NCI-H2081 treated with DMSO at 0.1 percent for 48 hours (cell line): ENCODE measurements at places on chromosomes 5 and 9.

DNA sequence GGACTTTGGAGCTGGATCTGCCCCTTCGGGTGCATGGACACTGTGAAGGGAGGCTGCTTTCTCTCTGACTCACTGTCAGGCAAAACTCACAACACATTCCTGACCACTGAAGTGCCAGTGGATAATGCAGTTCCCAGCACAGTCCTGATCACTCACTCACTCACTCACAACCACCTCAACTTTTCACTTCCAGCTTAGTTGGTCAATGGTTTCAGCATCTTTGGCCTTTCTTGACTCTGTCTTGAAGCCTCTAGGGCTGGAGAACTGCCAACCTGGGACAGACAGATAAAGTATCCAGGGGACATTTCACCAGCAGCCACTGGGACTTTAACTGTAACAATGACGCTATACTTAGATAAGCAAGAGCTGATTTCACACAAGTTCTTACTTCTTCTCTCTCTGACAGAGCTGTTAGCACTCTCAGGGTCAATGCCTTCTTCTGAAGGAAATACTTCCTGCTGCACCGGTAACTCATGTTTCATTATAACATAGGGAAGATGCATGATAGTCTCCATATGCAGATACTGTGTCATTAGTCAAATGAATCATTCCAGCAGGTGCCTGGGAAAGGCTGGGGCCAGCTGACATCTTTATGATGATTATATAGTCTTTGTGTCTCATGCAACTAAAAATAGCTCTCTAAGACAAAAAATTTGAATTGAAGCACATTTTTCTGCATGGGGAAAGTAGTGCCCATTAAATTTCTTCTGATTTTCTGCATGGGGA is 499.0 kb downstream of the SEMA5A start:
- DNase-seq: no peak

DNA sequence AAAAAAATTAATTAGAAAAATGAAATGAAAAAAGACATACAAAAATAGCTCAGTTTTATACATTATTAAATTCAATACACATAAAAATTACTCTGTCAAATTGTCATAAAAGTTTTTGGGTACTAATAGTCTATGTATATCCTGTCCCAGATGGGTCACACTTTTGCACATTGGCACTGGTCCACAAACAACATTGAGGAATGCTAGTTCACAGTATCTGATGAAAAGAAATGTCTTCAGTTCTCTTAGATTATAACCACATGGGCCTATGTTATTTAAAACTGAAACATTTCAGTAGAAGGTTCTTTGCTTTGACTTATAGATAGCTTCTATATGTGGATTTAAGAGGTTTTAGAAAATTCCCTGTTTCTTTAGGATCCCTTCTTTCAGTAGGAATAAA is 39.8 kb downstream of the LNPEP start:
- no peak for DNase-seq

GRCh38 chr5:148836272-148837250 is 10.2 kb downstream of the ADRB2 start:
- DNase-seq: no peak

- no peak for DNase-seq
Observed at GRCh38 chr9:2132484-2133082, 117.4 kb downstream of the SMARCA2 start.

- DNase-seq: no peak
Observed at GRCh38 chr9:97348871-97349270, 41.4 kb downstream of the CCDC180 start.

DNA sequence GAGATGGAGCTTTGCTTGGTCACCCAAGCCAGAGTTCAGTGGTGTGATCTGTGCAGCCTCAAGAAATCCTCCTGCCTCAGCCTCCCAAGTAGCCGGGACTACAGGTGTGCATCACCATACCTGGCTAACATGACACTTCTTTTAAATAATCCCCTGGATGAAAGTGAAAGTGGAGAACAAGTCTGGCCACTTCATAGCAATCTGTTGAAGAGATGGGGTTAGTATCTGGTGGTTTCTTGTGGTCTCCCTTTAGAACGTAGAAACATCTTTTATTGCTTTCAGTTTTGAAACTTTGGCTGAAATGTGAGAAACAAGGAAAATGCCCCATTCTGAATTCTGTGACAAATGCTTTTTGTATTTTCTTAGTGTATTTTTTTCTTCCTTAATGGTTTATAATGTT is 452.5 kb upstream of the RIOK2 start:
- DNase-seq: no peak

DNA sequence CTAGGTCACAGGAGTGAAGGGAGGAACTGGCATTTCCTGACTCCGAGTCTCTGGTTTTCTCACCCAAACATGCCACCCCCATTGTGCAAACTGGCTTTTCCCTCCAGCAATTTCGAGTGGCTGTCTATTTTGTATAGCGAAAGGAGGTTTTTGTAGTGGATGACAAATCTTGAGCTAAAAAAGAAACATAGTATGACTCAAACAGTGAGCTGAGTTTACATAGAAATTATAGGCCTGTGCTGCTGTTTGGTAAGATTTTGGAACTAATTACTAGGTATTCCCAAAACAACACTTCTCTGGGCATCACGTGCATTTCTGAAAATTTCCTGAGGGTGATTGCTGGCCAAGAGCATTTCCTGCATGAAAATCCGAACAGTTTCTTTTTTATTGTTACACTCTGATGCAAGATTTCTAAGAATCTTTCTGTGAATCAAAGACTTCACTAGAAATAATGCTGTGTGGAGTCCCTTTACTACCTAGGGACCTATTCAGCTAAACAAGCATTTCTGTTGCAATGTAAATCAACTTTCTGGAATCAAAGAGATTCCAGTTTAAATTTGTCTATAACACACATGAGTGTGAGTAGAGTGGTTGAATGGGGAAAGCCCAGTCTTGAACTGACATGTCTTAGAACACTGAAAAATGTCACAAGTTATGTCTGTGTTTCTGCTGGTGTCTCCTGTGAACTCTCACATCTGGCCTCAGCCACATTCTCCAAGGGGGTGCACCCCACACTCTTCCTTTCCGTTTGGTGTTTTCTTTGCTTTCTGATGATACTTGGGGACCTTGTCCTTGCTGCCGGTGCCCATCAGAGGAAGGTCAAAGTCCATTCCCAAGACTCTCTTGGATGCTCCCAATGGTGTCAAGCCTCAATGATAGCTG is 33.3 kb upstream of the DAPK1 start:
- DNase-seq: no peak

- DNase-seq: no peak
Observed at GRCh38 chr5:39190311-39191102, 28.9 kb downstream of the FYB1 start.

GRCh38 chr5:40441733-40442132 is 238.0 kb upstream of the PTGER4 start:
- no peak for DNase-seq

GRCh38 chr9:105219291-105219805 is 25.1 kb upstream of the SLC44A1 start:
- DNase-seq: no peak

GRCh38 chr5:160507221-160507721 is 85.6 kb downstream of the PTTG1 start:
- DNase-seq: no peak

GRCh38 chr9:92949266-92949982 is 2.1 kb downstream of the FGD3 start:
- no peak for DNase-seq

DNA sequence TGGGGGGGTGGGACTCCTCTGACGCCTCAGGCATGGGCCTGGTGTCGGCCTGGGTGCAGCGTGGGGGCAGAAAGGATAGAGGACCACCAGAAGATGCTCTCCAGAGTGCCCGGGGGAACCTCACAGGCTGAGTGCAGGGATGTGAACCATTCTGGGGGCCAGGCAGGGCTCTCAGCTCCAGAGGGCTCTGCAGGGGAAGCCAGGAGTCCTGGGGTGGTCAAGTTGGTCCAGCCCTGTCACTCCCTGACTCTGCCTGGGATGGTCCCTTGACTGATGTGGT is 6.5 kb downstream of the GFI1B start:
- no peak for DNase-seq

DNA sequence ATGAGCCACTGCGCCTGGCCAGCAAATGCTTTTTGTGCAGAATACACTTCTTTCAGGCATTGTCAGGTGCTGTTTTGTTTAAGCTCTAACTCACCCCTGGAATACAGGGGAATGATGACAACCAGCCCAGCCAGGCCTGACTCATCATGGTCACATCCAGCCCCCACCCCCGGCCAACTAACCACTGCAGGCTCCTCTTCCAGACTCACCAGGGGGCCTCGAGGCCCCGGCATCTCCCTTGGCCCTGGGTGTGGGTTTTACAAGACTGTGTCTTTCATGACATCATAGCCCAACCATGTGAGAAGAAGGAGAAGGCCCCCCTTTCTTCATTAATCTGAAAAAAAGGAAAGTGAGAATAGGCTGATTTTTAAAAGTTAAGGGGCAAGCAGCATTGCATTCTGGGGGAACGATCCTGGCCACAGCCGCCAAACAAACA is 35.5 kb downstream of the OLFML2A start:
- DNase-seq: no peak

GRCh38 chr9:134024214-134024792 is 978 bp upstream of the BRD3OS start:
- DNase-seq: no peak

DNA sequence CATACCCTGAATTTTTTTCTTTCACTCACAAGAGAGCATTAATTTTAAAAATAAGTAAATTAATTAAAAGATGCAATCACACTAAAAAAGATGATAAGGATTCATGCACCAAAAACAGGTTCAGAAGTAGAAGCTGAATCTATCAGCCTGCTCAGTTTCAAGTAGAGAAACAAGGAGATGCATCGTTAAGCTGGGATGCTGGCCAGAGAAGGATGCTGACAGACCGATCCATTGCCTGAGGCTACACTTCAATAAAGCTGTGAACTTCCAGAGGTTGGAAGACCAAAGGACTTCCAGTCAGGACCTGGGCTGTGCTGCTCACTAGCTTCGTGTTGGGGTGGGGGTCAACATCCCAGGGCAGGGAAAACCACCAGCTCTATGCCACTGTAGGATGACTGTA is 457.7 kb downstream of the EFNA5 start:
- no peak for DNase-seq
